NCI-H1436 (cell line): ENCODE measurements at places on chromosomes 1 and 21.

- no peak for DNase-seq
Observed at GRCh38 chr1:53477651-53478501, 18.7 kb downstream of the DMRTB1 start.

GRCh38 chr21:14773777-14774345 is 227.7 kb upstream of the SAMSN1 start:
- DNase-seq: no peak

GRCh38 chr1:205878026-205878425 is 28.1 kb upstream of the PM20D1 start:
- no peak for DNase-seq

DNA sequence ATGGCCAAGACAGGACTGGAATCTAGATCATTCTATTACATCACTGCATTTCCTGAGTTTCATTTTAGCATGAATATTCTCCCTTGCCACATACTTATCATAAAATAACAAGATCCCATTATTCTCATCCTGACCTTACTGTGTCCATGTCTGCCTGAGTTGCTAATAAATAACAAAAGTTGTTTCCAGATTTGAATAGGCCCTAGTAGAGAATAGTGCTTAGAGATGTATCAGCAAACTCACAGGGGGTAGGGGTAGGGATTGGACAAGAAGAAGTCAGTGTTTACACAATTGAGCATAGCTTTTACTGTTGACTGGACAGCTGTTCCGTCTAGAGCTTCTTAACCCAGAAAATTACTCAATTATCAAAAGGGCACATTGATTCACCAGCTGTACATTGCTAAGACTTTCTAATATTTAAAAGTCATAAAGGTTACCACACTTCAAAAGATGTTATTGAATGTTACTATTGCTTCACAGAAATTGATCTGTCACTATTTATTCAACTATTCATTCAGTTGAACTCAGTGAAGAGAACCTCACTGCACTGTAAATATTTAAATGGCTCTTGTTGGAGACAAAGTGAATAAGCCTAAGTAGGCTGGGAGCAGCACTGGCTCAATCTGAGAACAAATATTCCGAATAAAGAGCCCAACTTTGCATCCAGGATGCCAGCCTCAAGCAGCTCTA is 121.9 kb downstream of the NRIP1 start:
- DNase-seq: no peak

DNA sequence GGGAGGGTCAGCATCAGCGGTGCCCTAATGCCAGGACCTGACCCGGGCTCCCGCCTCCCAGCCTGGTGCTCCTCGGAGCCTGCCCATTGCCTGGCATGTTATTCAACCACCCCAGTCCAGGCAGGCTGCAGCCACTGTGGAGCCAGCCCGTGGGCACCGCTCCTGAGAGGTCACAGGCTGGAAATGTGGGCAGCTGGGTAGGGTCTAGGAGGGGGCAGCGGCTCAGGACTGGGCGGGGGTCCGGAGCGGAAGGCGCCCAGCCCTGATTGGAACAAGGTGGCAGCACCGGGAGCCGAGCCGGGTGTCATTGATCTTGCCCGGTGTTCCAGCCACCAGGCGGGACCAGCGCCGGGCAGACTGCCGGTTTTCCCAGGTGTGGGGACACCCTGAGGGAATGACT is 12.7 kb upstream of the RUNX3 start:
- no peak for DNase-seq

- DNase-seq: no peak
Observed at GRCh38 chr1:156857532-156857931, 1.4 kb downstream of the INSRR start.

GRCh38 chr21:32137931-32138330 is 140.9 kb downstream of the MIS18A start:
- DNase-seq: no peak

GRCh38 chr21:41836166-41837015 is 42.8 kb downstream of the PRDM15 start:
- no peak for DNase-seq

DNA sequence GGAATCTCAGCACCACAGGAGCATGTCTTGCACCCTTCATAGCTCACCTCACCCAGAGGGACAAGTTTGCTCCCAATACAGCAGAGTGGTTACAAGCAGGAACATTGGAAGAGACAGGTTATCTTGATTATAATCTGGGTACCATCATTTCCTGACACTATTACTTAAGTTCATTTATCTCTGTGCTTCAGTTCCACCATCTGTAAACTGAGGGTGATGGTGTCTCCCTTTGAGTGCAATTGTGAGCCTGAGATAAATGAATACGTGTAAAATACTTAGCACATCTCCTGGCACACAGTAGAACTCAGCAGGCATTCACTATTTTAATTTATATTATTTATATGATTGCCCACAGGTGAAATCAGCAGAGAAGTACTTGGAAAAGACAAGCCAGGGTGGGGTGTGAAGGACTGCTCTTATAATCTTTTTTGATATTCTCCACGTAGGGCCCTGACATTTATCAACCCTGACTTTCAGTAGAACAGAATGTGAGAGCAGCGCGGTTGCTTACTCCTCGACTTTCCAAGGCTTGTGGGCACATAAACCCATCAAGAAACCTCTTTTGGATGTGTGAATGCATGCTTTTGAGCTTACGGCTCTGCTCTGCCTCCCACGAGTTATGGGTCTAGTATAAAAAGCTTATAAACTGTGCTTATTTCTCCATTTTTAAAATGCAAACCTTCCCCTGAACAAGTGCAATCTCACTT is 34.9 kb downstream of the DUSP10 start:
- no peak for DNase-seq

DNA sequence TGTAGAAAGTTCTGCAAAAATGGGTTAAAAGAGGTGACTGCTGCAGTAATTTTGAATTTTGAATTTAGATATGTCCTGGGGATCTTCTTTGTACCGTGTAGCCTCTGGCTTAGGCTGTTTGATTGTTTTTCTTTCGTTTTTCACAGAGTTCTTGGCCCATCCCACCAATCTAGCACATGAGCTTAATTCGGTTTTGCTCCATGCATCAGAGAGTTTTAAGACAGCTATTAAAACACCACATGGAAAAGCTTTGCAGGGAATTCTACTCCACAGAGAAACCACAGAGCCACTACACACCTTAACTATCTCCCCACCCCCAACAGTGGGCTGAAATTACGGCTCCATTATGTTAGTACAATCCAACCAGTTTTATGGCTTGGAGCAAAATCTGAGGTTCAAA is 25.5 kb downstream of the SPAG17 start:
- DNase-seq: no peak

DNA sequence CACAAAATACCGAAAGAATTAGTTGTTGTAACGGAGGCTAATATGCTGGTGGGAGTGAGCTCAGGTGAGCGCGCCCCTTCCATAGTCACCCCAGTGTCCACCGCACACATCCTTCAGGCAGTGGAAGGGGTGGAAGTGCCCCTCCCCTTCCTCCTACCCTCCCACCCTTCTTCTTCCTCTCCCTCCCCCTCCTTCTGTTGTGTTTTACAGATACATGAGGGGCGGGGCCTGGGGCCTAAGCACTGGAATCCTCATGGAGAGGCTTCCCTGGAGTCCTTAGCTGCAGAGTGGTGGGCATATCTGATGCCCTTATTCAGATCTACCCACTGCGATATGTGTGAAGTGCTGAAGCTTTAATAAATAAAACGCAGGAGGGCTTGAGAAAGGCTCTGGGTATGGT is 10.3 kb upstream of the ADARB1 start:
- DNase-seq: no peak

GRCh38 chr1:114032271-114033215 is 53.3 kb downstream of the OLFML3 start:
- DNase-seq: no peak

GRCh38 chr1:67890857-67891256 is 57.6 kb upstream of the GNG12 start:
- DNase-seq: no peak

DNA sequence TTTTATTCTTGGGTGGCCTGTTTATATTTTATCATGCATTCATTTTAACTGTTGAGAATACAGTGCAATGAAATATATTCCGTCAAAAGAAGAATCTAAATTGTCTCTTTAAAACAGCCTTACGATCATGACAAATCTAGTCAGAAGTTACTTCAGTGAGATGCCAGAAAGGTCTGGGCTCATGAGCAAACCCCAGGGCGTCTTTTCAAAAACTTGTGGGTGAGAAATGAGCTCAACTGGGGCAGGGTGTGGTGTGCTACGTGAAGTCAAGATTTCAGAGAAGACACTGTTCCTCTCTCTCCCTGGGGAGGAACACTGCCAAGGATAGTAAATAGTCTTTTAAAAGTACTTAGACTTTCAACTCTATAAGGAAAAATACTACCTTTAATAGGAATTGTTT is 13.4 kb upstream of the UAP1 start:
- DNase-seq: no peak

- no peak for DNase-seq
Observed at GRCh38 chr1:208209286-208209685, 34.9 kb downstream of the PLXNA2 start.

GRCh38 chr1:30403061-30403645 is 320.2 kb downstream of the MATN1 start:
- DNase-seq: no peak

DNA sequence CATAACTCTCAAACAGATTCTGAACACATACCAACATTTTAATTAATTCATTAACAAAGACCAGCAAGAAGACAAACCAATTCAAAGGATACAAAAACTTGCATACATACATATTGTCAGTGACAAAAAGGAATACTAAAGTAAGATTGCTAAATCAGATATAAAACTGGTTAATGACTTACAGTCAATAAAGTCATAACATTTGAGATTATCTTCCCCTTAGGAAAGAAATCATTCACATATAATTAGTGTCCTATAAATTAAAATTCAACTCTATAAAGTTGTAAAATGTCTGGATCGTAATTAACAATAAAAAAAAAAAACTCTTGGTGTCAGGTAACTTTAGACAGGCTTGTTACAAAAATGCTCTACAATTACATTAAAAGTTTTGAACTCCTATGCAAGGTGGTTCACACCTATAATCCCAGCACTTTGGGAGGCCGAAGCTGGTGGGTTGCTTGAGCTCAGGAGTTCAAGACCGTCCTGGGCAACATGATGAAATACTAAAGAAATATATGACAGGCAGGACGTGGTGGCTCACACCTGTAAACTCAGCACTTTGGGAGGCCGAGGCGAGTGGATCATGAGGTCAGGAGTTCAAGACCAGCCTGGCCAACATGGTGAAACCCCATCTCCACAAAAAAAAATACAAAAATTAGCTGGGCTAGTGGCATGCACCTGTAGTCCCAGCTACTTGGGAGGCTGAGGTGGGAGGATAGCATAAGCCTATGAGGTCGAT is 17.7 kb upstream of the RAB3B start:
- DNase-seq: no peak

DNA sequence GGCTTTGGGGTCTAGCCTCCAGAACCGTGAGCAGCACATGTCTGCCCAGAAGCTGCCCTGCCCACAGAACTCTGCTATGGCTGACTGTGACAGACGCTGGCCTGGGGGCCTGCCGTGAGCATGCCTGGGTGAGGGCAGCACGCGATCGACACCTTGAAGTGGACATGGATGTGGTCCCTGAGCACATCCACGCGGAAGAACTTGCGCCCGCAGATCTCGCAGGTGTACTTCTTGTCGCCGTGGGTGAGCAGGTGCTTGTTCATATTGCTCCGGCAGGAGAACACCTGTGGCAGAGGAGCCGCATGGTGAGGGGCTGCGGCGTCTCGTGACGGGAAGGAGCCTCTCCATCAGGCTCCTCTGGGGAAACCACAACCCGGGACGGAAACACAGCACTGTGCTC is 56.0 kb downstream of the PRDM15 start:
- DNase-seq: no peak

DNA sequence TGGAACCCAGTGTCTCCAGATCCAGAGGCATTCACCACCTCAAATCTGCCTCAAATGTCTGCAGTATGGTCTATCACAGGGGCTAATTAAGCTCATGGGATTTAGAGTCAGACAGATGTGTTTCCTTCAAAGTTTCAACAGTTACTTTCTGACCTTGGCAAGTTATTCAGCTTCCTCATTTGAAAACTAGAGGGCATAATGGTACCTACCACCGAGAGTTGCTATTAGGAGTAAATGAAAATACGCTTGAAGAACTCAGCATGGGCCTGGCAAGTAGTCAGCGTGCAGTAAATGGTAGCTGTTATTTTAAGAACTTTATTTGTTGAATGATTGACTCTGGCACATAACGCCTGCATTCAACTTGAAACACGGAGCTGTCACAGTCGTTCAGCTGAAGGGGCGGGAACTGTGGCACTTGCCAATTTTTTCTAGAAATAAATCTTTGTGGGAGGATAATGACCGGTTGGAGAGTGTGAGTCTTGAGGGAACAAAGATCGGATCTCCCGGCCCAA is 1.2 kb upstream of the CAP1 start:
- no peak for DNase-seq
